Fibroblast of the aortic adventitia (primary cell): ENCODE measurements at places on chromosomes 12 and 14. TPM values are rescaled to one million over a fixed set of nuclear protein-coding genes. Genes with fewer than 3 reads are reported as not detected.
A peak's percentile ranks its signal among the peaks of the same experiment; 100 is the strongest.

GRCh38 chr12:60921541-60921940 is 1325.7 kb downstream of the SLC16A7 start:
- DNase-seq, result no peak

The UNC79 gene
- total RNA-seq, result 0.09 and 0.16 TPM in 2 replicates

- DNase-seq, result no peak
Observed at GRCh38 chr12:51729331-51729730, 119.2 kb downstream of the FIGNL2 start.

The ABCB9 gene
- 4.4 and 10.3 TPM in 2 replicates for total RNA-seq

GRCh38 chr14:68340262-68340661 is 452.6 kb downstream of the ZFP36L1 start:
- no peak for DNase-seq

The SLC38A4 gene
- 1.6 and 4.6 TPM in 2 replicates for total RNA-seq

DNA sequence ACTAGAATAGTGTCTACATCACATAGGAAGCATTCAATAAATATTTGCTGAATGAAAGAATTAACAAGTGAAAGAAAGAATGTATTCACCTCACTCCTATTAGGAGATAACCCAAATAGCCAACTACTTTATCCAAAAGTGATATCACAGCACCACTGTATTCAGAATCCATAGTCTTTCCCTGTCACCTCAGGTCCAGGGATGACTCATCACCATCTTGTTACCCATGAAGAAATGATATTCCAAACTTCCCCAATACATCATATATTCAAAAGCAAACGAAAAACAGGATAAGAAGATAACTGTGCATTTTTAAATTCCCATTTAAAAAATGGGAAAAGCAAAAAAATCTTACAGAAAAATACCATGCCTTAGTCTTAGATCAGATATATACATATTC is 39.1 kb downstream of the TXNDC16 start:
- no peak for DNase-seq

GRCh38 chr14:89700801-89701200 is 253.7 kb downstream of the EFCAB11 start:
- DNase-seq, result no peak

The TMEM106C gene
- total RNA-seq, result 13.4 and 90.7 TPM in 2 replicates

The SLC17A8 gene
- not detected in 2 replicates for total RNA-seq

GRCh38 chr12:103373088-103373523 is 122.7 kb downstream of the C12orf42 start:
- no peak for DNase-seq

- DNase-seq, result no peak
Observed at GRCh38 chr14:95226801-95227200, 69.5 kb upstream of the DICER1 start.

The PMCH gene
- total RNA-seq, result 0.27 TPM in 1 of 2 replicates, not detected in the other

The PAH gene
- total RNA-seq, result not detected in 2 replicates

DNA sequence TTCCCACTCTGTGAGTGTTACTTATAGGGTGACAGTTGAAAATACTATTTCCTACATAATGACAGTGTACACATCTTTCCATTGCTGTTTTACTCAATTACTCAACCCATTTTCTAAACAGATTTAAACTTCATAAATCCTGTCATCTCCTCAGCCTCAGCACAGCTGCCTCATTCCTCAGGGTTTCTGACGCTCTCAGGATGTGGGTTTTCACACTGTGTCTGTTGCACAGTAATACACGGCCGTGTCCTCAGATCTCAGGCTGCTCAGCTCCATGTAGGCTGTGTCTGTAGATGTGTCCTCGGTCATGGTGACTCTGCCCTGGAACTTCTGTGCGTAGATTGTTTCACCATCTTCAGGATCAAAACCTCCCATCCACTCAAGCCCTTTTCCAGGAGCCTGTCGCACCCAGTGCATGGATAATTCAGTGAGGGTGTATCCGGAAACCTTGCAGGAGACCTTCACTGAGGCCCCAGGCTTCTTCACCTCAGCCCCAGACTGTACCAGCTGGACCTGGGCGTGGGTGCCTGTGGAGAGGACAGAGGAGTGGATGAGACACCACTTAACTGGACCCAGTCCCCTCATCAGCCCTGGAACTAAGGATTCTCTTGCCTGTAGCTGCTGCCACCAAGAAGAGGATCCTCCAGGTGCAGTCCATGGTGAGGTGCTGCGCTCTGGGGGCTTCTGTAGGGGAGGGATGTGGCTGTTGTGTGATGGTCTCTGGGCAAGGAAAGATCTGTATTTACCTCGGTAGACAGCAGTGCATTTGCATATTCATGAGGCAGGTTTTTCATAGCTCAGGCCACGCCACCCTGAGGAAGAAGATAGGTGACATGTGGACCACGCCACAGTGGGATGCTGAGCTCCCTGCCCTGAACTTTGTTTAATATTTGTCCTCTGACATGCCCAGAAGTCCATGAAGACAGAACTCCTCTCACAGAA is 750.2 kb downstream of the TMEM121 start:
- no peak for DNase-seq

GRCh38 chr12:115960-116915 is 49.7 kb downstream of the IQSEC3 start:
- no peak for DNase-seq

DNA sequence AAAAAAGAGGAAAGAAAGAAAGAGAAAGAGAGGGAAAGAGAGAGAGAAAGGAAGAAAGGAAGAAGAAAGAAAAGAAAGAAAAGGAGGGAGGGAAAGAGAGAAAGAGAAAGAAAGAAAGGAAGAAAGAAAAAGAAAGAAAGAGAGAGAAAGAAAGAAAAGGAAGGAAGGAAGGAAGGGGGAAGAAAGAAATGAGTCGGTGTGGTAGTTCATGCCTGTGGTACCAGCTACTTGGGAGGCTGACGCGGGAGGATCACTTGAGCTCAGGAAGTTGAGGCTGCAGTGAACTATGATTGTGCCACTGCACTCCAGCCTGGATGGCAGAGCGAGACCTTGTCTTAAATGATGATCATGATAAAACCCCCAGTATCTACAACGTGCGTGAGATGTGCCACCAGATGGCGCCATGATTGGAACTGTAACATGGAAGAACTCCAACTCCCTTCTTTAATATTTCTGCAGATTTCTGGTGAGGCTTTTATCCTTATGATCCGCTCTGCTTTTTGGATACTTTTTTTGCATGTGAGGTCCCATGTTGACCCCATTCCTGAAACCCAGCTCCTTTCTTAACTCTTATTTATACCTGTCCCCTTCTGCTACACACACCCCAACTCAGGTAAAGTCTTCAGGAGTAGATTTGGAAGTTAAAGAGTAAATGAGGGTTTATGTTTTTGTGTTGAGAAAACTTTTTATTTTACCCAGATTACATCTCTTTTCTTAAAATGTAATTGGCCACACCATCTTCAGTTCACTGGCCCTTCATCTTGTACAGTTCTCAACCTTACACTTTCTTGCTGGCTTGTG is 25.6 kb downstream of the RNASE10 start:
- DNase-seq, result peak; percentile 76

The FOXM1 gene
- 1.4 and 19.3 TPM in 2 replicates for total RNA-seq

The SPTB gene
- under 0.01 TPM in 1 of 2 replicates, not detected in the other for total RNA-seq

GRCh38 chr12:71036526-71036925 is 116.0 kb upstream of the PTPRR start:
- DNase-seq, result peak; percentile 69

The FBLN5 gene
- total RNA-seq, result 56.8 and 137 TPM in 2 replicates

DNA sequence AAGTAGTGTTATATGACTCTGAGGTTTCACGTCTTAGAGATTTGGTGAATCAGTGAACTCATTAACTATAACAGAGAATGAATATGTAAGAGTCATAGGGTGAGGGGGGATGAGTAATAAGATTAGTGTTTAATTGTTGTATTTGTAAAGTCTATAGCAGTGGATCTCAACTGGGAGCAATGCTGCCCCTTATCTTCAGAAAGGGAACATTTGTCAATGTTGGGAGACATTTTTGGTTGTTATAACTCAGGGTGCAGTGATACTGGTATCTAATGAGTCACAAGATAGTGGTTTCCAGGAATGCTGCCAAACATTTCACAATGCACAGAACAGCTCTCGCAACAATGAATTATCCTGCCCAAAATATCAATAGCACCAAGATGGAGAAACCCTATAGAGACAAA is 1193.7 kb downstream of the GALC start:
- DNase-seq, result peak; percentile 99

The SLC6A12 gene
- not detected in 2 replicates for total RNA-seq

The IL22 gene
- total RNA-seq, result not detected in 2 replicates

- DNase-seq, result peak; percentile 81
Observed at GRCh38 chr12:54216797-54217661, 28.2 kb upstream of the SMUG1 start.

DNA sequence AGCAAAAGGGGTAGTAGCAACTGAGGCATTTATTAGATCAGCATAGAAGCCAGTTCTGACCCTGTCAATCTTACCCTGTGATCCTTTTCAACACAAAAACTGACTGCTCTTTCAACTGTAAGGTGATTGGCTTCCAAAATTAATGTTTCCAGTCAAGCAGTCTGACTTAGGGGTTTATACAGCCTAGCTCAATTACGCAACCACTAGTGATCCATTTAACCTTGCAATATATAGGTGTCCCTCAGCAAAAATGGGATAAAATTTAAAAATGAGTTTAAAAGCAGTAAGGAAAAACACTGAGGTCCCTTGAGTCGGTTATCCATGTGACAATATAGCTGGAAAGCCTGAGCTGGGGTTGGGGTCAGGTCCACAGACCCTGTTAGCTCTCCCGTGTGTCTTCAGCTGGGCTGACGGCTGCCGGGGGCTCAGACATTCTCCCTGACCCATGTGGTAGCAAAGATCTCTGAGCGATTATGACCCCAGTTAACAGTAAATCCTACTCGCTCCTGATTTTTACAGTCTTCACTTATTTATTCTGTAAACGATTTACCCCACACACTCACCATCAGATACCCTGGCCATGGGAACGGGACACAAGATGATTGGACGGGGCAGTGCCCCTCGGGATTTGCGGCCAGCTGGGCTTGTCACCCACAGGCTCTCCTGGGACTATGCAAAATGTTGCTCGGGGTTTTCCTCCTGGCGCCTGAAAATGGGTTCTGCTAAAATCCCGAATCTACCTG is 16.6 kb downstream of the ADGRD1 start:
- DNase-seq, result no peak

GRCh38 chr12:122859303-122860039 is 24.2 kb downstream of the HIP1R start:
- DNase-seq, result no peak

GRCh38 chr12:47838286-47838931 is 18.7 kb upstream of the HDAC7 start:
- DNase-seq, result peak; percentile 58

DNA sequence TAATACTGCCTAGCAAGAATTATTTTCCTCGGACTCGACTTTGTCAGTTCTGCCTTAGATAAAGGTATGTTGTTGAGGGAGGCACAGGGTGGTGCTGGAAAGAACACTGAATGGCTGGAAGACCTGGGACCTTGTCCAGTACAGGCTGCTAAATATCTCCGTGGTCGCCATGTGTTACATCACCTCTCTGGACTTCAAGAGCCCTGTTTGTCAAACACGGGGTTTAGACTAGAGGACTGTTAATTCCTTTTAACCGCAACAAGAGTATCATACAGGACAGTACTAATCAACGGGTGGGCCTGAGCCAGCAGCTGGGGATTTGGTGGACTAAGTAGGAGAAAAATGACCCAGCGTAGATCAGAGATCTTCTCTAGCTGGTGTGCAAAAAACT is 476.3 kb downstream of the LRIG3 start:
- peak; percentile 69 for DNase-seq

The GLIPR1L2 gene
- 0.72 and 1.1 TPM in 2 replicates for total RNA-seq

The TAS2R19 gene
- 6.3 and 6.5 TPM in 2 replicates for total RNA-seq

DNA sequence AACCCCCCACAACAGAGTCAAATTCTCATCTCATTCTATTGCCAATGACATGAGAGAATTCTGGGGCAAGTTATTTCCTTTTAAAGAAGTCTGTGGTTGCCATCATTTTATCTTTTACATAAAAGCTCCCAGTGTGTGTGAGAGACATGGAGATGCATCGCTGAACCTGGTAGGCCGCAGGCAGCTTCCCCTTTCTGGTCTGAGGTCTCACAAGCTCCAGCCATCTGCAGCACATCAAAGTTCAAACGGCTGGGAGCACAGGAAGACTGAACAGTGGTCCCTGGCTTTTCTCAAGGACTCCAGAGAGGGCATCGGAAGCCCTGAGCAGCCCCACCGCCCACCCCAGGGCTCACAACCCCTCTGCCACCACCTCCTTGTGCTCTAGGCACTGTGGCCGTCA is 141.7 kb downstream of the RIMBP2 start:
- DNase-seq, result no peak

The CFAP73 gene
- total RNA-seq, result not detected in 2 replicates

The CDH24 gene
- total RNA-seq, result 2.4 and 3.7 TPM in 2 replicates

DNA sequence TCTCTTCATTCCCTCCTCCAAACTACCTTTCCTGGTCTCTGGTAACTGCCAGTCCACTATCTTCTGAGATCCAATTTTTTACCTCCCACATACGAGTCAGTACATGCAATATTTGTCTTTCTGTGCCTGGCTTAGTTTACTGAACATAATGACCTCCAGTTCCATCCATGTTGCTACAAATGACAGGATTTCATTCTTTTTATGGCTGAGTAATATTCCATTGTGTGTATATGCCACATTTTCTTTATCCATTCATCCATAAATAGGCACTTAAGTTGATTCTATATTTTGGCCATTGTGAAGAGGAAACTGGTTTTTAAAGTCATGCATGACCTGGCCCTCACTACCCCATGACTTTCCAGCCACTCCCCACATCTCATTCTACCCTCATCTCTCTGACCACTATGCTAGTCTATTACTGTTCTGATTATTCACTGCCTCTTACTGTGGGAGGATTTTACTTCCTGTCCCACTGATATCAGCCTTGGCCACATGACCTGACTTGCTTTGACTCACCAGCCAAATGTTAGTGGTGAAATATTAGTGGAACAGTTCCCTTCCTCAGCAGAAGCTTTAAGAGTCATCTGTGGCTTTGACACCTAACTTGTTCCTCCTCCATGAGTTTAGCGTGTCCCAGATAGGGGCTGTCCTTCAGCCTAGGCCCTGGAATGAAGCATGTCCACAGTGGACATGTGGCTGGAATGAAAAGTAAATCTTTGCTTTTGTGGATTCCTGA is 52.2 kb downstream of the GOLGA5 start:
- peak; percentile 69 for DNase-seq

DNA sequence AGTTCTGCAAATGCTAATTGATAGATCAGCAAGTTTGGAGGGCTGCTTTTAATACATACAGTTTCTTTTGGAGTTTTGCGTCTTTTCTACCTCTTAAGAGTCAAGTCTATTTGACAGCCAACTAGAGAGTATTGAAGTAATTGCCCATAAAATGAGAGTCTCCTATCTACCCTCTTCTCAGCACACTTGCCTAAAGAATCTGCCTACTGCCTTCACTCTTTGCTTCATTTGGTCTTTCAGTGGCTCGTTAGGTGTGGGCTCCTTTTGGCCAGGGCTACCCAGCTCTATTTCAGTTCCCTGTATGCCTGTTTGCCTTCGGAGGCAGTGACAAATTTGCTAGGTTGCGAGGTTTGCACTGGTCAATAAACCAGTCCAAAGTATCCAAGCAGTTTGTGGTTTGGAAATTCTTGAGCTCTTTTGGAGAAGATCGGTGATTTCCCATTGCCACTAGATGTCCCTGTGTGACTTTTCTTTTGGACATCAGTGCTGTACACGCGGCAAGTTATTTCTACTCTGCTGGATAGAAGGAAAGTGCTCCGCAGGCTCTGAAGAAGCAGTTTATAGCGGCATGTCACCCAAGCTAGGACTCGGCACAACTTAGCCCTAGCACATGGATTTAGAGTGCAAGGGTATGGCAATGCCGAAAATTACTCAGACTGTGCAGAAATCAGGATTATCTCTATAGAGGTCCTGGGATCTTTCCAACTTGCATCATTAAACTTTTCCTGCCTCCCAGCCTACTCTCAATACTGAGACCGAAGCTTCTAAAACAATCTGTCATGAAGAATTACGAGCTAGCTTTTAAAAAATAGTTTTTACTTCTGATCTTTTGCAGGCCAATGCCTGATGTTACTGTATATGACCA is 38.6 kb downstream of the MGST1 start:
- DNase-seq, result peak; percentile 85
